ENCODE measurements at places on chromosomes 12 and 14.
A peak's percentile ranks its signal among the peaks of the same experiment; 100 is the strongest.

DNA sequence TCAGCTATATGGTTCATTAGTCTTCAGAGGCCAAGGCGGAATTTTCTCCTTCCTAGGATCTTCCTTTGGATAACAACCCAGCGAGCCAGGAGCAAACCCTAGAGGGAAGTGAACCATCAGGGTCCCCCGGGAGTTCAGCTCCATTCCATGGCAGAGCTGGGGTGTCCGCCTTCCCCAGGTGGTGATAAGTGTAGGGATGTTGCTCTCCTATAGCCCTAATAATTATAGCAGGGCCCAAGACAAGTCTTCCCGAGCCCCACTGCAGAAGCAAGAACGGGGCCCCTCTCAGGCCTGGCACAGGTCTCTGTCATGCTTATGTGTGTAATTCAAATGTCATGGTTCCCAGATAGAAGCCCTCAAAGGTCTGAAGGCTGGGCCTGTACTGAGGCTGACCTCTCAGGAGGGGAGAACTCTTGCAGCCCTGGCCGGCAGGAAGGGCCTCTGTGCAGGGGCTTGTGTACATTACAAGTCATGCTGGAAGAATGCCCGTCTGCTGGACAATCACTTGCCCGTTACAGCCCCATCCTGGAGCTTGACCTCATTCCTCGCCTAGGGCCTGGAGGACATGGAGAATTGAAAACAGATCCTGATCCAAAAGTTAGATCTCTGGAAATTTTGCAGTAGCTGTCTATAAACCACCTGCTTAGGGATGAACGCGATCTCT lies 17.3 kb downstream of the LRTM2 start:
- no peaks in the 10 kb centered on the region for H3K27me3 ChIP-seq
- H3K4me3 ChIP-seq: no peak overlapping the region
- H3K4me1 ChIP-seq: no peaks in the 10 kb centered on the region
- no peak for DNase-seq

GRCh38 chr12:6778574-6779550 lies 6.5 kb downstream of the LAG3 start:
- H3K27me3 ChIP-seq: peaks cover 39% of the 10 kb centered on the region
- peaks cover 45% of the 10 kb centered on the region for H3K36me3 ChIP-seq
- H3K4me1 ChIP-seq: peaks cover 79% of the 10 kb centered on the region
- peak; percentile 87 for DNase-seq
- H3K4me3 ChIP-seq: peak overlapping the region; percentile 79

GRCh38 chr14:96598332-96598928 lies 96.2 kb downstream of the PAPOLA start:
- H3K4me3 ChIP-seq: no peak overlapping the region
- no peak overlapping the region for H3K27ac ChIP-seq
- DNase-seq: no peak
- H3K36me3 ChIP-seq: no peaks in the 10 kb centered on the region

- no peak overlapping the region for H3K27ac ChIP-seq
- no peaks in the 10 kb centered on the region for H3K36me3 ChIP-seq
- peaks cover 4% of the 10 kb centered on the region for H3K27me3 ChIP-seq
Observed at GRCh38 chr14:74346341-74346740, 1.9 kb upstream of the VRTN start.

DNA sequence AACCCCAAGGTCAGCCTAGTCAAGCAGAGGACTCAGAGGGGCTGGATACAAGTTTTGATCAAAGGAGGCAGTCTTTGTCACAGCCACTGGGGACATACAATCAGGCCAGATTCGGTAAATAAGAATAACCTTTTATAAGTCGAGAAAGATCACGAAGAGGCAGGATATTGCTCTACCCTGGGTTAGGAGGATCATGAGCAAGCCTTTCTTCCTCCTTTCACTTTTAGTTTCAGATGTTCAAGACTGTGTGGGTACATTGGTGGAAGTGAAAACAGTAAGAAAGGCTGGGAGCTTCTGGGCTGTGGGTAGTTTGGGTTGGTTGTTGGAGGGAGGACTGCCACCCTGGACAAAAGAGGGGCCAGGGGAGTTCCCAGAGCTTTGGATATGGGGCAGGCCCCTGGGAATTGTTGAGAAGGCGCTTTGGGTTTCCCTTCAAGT lies 127.7 kb downstream of the SNAPC1 start:
- H3K4me1 ChIP-seq: peaks cover 16% of the 10 kb centered on the region
- peak overlapping the region; percentile 8 for H3K4me3 ChIP-seq
- peaks cover 5% of the 10 kb centered on the region for H3K27me3 ChIP-seq
- H3K27ac ChIP-seq: peak overlapping the region; percentile 81
- DNase-seq: peak; percentile 8

- peak overlapping the region; percentile 89 for H3K4me3 ChIP-seq
- H3K27me3 ChIP-seq: no peaks in the 10 kb centered on the region
- peak overlapping the region; percentile 93 for H3K27ac ChIP-seq
Observed at GRCh38 chr14:93332397-93332852, 411 bp downstream of the BTBD7 start.

GRCh38 chr14:106845286-106846087 lies 1319.1 kb downstream of the TMEM121 start:
- peak overlapping the region; percentile 60 for H3K27ac ChIP-seq
- no peaks in the 10 kb centered on the region for H3K27me3 ChIP-seq
- H3K4me3 ChIP-seq: peak overlapping the region; percentile 87
- peak; percentile 61 for DNase-seq
- no peaks in the 10 kb centered on the region for H3K36me3 ChIP-seq

DNA sequence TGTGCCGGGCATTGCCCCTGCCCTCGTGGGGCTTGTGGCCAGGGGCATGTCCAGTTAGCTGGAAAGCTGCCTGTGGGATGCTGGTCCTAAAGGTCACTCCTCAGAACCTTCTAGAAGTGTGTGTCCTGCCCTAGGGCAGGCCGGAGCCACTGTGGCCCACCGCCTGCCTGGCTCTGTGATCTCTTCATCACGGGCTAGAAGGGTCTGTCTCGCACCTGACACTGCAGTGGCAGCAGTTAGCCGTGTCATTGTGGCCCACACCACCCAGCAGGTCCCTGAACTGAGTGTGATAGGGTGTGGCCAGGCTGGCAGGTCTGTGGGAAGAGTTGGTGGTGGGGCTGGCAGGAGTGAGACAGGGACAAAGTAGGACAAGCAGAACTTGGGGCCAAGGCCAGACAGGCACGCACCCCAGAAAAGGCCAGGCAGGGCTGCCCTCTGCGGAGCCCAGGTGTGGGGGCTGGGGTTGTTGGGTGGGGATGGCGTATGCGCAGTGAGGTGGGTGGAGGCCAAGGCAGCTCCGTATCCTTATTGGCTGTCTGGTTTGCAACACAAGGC lies 41.2 kb downstream of the ADGRD1 start:
- no peak overlapping the region for H3K4me3 ChIP-seq
- H3K27me3 ChIP-seq: peaks cover 13% of the 10 kb centered on the region
- no peaks in the 10 kb centered on the region for H3K36me3 ChIP-seq
- no peak overlapping the region for H3K27ac ChIP-seq

Data from activated naive CD8-positive, alpha-beta T cell treated with anti-CD3 and anti-CD28 coated beads for 36 hours (primary cell).